Hematopoietic multipotent progenitor cell treated with erythropoietin and hydrocortisone succinate and interleukin-3 and kit ligand, for 4 days (in vitro differentiated cells): ENCODE measurements at places on chromosomes 7 and 10.

DNA sequence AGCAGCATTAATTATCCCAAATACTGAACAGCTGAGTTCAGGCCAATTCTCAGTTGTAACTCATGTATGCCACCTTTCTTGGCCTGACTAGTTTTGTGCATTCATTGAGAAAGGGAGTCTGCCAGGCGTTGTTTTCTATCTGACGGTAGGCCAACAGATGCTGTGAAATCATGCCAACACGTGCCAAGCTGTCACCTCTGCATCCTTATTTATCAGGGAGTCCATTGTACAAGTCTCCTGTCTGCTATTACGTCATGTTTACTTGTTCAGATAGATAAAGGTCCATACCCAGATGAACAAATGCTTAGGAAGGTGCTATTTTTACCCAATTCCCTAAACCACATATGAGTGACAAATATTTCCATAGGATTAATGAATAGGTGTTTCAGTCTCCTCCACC is 127.2 kb upstream of the CDK6 start:
- no peak for DNase-seq

- DNase-seq = no peak
Measured at GRCh38 chr10:132714986-132715775, 70.8 kb downstream of the NKX6-2 start.

DNA sequence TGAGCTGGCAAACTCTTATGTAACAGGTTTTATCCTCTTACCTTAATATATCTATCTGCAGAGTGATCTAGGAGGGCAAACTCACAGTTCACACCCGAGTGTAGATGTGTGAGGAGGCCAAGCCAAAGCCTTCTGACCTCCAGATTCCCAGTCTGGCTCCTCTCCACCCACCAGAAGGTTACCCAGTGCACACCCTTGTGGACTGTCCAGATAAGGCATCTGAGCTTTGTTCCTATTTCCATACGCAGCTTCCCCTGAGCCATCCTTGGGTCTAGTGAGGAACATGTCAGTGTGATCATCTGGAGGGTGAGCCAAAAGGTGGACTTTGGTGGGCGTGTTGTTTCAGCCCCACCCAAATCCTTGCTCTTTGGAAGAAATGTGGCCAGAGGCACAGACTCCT is 203.0 kb upstream of the MEOX2 start:
- DNase-seq = peak; percentile 42

DNA sequence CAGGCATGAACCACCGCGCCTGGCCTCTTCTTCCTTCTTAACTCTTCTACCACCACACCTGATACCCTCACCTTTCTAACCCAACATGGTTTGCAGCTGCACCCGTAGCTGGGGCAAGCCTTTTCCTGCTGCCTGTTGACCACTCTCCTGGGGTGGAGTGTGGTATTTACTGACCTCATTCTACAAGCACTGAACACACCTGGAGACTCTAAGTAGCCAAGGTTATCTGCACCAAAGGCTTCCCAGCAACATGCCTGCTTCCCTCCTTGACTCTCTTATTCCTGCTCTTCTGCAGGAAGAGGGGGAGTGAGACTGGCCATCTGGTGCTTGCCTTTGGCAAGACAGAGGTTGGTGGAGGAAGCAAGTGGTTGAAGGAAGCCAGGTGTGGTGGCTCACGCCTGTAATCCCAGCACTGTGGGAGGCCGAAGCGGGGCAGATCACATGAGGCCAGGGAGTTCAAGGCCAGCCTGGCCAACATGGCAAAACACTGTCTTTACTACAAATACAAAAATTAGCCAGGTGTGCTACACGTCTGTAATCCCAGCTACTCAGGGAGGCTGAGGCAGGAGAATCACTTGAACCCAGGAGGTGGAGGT is 10.1 kb downstream of the ACTR1A start:
- DNase-seq = no peak

GRCh38 chr10:88297103-88297502 is 286.0 kb downstream of the RNLS start:
- no peak for DNase-seq

DNA sequence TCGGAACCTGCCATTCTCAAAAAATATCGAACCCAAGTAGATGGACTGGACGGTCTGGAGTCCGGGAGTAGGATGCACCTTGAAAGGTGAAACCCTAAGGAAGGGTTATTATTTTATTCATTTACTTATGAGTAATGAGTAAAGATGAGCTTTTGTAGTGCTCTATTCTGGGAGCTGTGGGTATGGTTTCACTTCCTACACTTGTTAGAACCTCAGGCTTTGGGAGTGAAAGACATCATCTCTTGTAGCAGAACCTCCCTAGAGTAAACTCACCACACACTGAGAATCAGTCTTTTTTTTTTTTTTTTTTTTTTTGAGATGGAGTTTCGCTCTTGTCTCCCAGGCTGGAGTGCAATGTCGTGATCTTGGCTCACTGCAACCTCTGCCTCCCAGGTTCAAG is 389.4 kb upstream of the AUTS2 start:
- DNase-seq = no peak

DNA sequence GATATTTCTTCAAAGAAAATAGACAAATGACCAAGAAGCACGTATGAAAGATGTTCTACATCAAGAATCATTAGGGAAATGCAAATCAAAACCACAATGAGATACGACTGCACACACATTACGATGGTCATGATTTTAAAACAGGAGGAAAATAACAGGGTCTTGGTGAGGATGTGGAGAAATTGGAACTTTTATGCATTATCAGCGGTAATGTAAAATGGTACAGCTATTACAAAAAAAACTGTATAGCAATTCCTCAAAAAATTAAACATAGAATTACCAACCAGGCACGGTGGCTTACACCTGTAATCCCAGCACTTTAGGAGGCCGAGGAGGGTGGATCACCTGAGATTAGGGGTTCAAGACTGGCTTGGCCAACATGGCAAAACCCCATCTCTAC is 178.8 kb upstream of the NEBL start:
- no peak for DNase-seq

DNA sequence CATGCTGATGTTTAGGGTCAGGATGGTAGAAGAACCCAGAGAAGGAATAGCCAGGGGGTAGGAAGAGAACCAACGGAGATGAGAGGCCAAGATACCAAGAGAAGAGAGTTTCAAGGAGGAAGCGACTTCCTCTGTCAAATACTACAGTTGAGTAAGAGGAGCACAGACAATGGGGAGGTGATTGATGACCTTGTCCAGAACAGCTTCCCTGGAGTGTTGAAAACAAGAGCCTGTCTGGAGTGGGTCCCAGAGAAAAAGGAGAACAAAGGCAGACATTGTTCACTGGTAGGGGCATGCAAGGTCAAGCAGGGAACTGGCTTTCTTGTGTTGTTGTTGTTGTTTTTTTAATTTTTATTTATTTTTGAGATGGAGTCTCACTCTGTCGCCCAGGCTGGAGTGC is 9.6 kb upstream of the TRIM56 start:
- DNase-seq = no peak

DNA sequence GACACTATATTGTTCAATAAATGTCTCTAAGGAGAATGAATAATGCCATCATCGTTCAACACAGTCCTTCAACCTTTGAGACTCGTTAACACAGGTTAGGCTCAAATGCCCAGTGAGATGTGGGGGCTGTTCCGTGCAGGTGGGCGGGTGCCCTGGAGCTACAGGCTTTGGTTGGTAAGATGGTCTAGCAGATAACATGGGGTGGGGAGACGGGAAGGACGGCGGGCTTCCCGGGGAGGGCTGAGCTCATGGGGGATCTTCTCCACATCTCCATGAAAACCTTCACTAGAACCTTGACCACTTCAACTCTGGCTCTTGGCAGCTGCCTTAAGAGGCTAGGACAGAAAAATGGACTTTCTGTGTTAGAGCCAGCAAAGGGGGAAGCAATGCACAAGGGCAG is 134.1 kb upstream of the TCERG1L start:
- DNase-seq = no peak

- no peak for DNase-seq
Measured at GRCh38 chr7:132480534-132480933, 95.7 kb downstream of the PLXNA4 start.

DNA sequence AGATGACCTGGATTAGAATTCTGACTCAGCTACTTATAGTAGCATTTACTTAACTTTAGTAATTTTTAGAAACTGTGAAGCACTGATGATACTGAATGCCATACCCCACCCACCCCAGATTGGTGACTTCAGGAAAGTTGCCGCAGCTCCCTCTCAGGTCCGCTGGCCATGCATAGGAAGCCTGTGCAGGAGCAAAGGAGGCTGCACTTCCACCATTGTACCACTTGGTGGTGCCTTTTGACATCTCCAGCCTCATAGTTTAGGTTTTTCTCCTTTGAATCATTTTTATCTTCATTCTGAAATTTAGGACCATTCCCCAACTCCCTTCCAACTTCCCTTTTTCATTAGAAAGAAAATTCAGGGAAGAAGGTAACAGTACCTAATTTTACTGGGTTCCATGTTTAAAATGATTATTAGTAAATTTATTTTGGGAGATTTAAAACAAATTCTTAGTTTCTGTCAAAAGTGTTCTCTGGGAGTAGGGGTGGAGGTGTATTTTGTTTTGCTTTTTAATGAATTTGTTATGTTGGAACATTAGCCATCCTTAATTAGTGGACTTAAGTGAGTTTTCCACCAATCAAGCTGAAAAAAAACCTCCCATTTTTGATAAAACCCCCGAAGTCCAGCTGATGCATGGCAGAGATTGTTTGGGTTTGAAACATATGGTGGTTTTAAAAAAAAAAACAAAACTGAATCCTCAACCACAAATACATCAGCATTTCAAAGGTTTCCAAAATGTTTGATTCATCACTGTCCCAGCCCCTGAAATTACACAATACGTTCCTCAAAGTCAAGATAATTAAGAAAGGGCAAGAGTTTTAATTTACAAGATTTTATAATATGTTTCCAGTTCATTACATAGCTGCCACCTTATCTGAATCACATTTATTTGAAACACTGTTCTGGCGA is 109.6 kb downstream of the WNT2 start:
- DNase-seq = peak; percentile 78

DNA sequence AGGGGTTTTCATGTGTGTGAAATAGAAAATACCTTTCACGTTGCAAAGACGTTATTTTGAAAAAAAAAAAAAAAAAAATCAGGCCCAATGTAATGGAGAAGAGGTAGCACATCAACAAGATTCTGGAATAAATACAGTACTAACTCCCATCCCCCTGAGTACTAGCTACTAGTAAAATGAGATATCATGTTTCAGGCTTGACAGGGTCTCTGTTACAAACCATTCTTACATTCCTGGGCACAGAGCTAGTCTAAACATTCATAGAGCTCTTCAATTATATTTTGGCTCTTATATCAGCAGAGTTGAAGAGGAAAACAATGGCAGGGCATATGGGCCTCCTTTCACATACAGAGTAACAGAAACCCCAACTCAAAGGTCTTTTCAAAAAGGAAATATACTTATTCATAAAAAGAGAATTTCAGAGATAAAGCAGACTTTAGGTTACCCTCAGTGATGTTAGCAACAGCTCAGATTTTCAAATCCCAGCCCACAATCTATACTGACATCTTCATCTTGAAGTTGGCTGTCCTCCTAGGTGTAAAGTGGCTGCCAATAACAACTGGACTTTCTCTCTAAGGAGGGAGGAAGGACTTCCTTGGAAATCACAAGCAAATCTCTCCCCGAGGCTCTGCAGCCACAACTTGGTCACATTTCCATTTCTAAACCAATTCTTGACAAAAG is 18.6 kb downstream of the C7orf33 start:
- no peak for DNase-seq

- peak; percentile 80 for DNase-seq
Measured at GRCh38 chr7:112157072-112157471, 49.1 kb downstream of the DOCK4 start.

DNA sequence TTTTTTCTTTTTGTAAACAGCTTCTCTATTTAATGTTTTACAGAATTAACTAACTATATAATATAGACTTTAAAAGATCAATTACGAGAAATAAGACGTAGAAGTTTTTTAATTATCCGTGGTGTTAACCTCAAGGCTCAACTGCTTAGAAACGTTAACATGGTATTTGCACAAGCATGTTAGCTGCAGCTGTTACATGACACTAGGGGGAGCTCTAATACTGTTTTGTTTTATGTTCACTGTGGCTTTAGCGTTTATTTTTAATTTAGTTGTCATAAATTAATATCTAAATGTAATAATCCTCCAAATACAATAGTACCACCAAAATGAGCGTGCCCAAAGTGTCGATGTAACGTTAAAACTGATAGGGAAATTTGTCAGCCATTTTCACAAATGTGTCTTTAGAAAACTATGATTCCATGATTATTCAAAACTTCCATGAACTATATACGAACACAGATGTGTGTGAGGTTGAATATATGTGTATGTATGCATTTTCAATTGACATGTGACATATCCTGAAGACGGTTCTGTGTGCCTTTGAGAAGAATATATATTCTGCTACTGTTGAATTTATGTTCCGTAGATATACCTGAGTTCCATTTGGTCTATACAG is 828.8 kb upstream of the MBL2 start:
- DNase-seq = peak; percentile 76

DNA sequence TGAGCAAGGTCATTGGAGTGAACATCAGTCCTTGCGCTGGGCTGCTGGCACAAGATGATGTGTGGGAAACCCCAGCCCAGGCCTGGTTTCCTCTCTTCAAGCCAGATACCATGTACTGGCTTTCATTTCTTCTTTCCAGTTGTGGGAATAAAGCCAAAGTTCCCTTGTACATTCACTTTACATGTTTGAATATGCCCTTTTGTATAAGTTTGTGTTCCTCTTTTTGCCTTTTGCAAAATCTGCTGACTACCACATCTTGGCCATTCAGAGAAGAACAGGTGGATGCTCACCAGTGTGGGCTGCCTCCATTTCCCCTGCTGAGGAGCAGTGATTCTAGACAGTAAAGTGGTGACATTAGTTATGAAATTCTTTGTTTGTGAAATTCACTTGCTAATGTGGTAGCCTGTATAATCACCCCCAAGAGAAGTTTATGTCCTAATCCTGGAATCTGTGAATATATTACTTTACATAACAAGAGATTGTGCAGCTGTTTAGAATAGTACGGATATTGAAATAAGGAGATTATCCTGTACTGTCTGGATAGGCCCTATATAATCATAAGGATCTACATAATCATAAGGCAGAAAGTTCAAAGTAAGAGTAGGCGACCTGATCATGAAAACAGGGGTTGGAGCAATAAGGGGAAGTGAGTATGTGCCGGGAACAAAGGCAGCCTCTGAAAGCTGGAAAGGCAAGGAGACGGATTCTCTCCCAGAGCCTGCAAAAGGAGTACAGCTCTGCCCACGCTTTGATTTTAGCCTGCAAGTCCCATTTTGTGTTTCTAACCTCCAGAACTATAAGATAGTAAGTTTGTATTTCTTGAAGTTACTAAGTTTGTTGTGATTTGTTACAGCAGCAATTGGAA is 18.8 kb upstream of the AOAH start:
- peak; percentile 65 for DNase-seq

- peak; percentile 24 for DNase-seq
Measured at GRCh38 chr7:126790763-126791162, 462.0 kb downstream of the GRM8 start.
